Type B pancreatic cell (in vitro differentiated cells): ENCODE measurements at places on chromosomes 12 and 14.

- DNase-seq, result no peak
These were observed 24.0 kb upstream of the CLEC4E start for GRCh38 chr12:8564656-8565055.

DNA sequence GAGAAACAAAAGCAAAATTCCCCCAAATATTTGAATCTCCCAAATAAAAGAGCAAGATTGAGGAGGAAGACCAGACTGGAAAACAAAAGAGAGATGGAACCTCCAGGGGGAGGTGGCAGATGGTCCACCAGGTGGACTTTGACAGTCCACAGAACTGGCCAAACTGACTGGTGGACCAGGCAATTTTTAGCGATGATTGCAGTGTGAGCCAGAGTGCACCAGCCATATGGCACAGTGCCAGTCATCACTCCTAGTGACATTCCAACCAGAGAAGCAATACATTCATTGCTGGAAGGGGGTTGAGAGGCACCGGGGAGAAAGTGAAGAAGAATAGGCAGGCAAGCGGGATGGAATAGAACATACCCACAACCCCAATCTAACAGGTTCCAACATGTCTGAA, 182.9 kb downstream of the EXOC5 start:
- no peak for DNase-seq

DNA sequence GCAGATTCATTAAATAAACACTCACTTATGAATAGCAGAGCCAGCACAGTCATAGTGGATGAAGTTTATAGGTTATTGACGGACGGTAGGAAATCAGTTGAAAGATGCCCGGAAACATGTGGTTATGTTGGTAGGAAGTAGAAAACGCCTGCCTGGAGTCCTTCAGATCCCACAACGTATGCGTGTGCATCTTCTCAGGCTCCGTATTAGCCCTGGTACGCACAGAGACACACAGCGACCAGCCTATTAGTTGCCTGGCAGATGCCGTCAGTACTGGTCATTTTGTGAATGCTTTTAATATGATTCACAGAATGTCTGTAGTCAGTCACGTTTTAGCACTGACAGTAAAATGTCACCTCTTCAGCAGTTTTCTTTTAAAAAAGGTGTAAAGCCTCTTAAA, 196.4 kb downstream of the RGS6 start:
- DNase-seq, result no peak

- DNase-seq, result no peak
These were observed 5.6 kb downstream of the GON7 start for GRCh38 chr14:93201155-93201704.

GRCh38 chr14:105436402-105436801, 16.8 kb downstream of the MTA1 start:
- DNase-seq, result no peak

- DNase-seq, result no peak
These were observed 1.4 kb downstream of the TNS2 start for GRCh38 chr12:53051058-53051880.

DNA sequence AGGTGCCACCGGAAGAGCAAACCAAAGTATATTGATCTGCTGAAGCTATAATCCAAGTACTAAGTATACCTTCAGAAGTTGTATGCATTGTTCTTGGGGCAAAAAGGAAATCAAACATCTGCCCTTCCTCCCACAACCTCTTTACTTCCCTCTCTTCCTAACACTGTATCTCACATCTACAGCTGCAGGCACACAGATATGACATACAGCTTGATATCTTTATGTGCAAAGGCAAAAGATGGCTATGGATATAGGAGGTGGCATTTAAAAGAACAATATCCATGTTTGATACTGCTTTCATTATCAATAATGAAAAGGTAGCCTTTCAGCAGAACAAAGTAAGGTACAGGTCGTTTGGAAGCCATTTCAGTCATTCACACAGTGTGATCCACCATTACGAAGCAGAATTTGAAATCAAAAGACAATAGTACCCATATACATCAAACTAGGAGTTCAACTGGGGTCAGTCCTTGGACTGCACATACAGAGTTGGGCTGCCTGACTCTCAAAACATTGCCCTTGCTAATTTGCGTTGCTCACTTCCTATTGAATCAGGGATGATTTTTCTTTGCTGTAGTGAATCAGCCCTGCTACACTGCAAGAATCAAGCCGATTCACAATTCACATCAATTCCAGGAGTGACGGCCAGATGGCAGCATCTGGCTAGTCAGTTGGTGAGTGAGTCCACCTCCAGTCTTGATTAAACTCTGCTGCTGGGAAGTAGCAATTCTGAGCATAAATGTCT, 8.9 kb downstream of the ANG start:
- DNase-seq, result peak; percentile 72

DNA sequence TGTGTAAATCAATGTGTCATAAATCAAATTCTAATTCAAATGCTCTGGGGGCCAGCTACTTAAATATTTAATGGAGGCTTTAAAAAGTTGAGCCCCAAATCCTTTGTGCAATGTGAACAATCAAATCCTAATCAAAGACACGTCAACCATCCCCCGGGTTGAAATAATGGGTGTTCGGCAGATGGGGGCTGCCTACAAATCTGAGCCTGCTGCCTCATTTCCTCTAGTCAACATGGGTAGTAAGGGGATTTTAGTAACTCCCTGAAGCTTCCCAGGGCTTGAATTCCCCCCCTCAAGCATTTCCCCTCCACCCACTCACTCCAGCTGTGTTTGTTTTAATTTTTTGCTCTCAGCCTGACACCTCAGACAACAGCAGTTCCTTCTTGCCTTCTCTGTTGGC, 37.8 kb downstream of the SRRM4 start:
- DNase-seq, result no peak

- no peak for DNase-seq
These were observed 96.7 kb downstream of the RMST start for GRCh38 chr12:97559267-97559666.

- DNase-seq, result no peak
These were observed 7.7 kb downstream of the DAZAP2 start for GRCh38 chr12:51246254-51246853.

DNA sequence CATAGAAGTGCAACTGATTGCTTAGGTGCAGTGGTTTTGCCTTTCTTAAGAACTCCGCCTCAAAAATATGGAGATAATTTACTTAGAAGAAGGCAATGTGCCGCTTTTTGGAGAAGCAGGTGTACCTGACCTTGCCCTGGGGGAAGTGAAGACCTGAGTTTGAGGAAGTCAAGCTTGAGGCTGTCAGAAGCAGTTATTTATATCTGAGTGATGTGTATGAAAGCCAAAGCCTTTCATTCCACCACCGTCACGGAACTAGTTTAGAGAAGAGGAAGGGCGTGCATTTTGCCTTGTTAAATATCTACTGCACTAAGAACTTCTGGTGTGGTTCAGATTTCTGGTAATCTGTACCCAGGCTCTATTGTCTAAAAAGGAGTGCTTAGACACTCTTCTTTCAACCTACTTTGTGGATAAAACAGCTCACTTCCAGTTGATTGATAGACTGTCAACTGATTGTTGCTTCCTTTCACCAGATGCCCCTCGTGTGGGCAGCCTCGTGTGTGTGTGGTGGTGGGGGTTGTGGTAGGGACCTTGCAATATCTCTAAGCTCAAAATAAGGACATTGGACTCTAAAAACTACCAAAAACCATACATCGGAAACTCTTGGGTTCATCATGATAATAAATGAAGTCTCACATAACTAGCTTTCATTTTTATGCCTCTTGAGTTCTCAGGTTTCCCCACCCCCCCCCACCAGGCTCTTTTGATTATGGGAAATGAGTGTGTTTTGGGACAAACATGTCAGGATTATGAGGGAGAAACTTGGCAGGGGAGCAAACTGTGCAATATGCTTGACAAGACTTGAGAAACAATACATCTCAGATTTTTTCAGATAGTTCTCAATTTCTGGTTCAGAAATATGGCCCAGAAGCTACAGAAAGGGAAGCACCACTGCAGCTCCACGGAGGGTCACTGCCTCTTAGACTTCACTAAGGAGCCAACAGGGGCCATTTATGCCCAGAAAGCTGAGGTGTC, 78.6 kb downstream of the ARF6 start:
- DNase-seq, result no peak

DNA sequence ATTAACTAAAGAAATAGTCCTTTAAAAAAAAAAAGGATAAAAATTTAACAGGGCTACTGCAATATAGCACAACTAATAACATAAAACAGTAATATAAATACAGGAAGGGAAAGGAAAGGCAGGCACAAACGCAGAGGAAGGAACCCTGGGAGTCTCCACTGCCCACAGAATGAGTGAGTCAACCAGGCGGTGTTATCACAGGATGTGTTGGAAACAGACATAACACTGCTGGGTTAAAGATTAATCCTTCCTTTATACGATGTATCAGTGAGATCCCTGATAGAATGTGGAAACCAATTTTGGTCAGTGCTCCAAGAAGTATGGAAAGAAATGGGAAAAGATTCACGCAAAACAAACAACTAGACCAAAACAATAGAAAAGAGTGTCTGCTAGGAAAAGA, 47.9 kb downstream of the FGD6 start:
- DNase-seq, result no peak
